ENCODE measurements at places on chromosomes 1 and 21.

DNA sequence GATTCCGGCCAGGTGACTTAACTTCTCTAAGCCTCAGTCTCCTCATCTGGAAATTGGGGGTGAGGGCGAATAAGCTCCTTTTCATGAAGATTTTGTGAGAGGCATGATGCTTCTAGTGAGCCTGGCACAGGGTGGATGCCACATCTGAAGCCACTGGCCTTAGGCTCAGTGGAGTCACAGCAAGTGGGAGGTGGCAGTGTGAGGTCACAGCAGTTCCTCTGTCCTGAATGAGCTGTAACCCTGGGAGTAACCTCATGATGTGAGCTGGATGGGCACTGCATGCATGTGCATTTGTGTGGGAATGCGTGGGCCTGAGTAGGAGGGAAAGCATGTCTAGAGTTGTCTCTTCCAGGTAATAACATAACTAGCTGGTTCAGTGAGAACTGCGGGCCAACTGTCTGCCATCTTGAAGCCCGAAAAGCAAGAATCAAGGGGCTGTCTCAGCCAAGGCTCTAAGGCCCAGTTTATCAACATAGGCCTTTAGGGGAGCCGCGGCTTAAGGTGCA, 27.0 kb upstream of the HTR1D start:
- no peak for DNase-seq

DNA sequence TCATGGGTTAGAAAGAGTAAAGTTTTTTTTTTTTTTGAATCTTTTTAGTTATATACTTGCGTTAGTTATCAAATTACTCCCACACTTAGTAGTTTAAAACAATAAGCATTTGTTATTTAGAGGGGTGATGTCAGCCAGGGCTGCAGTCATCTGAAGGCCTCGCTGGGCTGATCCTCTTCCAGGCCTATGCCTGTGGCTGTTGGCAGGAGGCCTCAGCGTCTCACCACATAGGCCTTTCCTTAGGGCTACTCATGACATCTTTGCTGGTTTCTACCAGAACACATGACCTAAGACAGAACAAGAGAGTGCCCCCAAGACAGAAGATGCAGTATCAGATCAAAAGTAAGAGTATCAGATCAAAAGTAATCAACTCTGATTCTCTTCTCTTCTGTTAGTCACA, 167.4 kb downstream of the HHAT start:
- no peak for DNase-seq

GRCh38 chr1:178941849-178942248, 71.0 kb upstream of the ANGPTL1 start:
- DNase-seq: no peak

GRCh38 chr1:41631971-41632370, 147.5 kb upstream of the EDN2 start:
- DNase-seq: no peak

DNA sequence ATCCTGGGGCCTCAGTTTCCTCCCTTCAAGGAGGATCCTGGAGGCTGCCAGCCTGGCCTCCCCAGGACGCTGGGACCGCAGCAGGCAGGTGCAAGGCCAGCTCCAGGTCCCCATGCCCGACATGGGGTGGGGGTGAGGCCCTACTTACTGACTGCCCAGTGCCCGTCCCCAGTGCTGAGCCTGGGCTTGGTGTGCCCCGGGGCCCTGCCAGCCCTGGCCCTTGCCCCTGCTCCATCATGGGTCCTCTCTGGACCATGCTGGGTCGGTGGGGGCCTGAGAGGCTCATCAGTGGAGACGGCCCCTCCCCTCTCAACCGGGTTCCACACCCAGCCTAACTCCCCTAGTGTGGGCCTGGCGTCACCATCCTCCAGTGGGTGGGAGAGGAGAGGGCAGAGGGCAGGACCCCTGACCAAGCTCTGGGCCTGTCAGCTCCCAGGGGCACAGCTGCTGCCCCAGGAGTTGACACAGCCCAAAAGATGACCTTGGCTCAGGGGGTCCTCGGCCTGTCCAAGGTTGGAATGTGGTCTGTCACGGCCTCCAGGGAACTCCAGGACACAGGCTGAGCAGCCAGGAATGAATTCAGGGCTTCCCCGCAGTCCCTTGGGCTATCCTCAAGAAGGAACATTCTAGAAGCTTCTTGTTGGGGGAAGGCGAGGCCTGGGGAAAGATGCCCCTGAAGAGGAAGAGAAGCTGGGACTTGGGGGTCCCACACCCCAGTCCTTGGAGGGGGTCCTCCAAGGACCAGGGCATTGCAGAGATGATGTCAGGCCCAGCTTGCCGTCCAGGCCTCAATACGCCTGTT, 17.6 kb upstream of the ARF1 start:
- DNase-seq: no peak

DNA sequence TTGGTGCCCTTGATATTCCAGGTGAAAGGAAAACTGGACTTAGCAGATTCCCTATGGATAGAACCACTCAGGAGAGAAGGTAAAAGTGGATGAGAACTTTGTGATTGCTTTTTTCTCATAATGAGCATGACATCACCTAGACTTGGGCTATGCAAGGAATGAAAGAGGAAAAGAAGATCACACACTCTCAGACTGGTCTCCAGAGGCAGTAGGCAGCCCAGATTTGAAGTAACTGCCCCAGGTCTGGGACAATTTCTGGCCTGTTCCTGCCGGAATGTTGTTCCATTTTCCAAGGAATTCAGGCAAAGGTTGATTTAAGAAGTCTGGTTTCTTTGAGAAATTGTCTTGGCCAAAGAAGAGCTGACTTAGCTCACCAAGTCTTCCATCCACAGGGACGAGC, 31.7 kb upstream of the USP24 start:
- DNase-seq: no peak

- DNase-seq: no peak
Observed at GRCh38 chr21:40803101-40803500, 43.9 kb downstream of the DSCAM start.

DNA sequence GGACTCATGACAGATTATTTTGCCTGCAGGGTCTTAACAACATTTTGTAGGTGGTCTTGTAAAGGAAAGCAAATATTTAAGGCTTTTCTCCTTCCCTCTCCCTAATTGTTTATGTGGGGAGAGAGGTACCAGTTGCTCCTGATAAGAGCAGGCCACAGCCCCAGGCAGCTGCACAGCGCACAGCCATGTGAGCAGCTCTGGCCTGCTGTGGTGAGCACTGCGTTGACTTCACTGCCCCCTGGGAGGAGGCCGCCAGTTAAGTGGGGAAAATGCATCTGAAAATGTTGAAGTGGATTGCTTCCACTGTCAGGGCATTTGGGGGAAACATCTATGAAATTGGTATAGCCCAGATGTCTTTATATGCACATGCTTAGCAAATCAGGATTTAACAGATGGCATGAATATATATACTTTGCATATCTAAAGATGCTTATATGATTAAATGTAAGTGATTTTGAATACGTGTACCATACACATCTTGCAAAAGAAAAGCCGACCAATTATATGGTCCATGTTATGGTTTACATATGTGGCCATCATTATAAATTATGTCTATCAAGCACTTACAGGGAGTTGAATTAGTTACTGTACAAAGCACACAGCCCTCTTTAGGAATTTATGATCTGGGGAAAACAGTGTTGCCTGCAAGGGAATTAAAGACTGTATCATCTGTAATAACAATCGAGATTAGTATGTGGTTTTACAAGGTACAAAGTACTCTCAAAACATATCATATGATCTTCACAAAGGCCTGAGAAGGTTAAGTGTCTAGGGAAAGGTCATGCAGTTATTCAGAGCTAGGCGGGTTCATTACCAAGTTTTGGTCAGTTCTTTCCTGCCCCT, 132.1 kb downstream of the RHOU start:
- no peak for DNase-seq

GRCh38 chr21:39467746-39468145, 16.0 kb downstream of the SH3BGR start:
- DNase-seq: no peak

DNA sequence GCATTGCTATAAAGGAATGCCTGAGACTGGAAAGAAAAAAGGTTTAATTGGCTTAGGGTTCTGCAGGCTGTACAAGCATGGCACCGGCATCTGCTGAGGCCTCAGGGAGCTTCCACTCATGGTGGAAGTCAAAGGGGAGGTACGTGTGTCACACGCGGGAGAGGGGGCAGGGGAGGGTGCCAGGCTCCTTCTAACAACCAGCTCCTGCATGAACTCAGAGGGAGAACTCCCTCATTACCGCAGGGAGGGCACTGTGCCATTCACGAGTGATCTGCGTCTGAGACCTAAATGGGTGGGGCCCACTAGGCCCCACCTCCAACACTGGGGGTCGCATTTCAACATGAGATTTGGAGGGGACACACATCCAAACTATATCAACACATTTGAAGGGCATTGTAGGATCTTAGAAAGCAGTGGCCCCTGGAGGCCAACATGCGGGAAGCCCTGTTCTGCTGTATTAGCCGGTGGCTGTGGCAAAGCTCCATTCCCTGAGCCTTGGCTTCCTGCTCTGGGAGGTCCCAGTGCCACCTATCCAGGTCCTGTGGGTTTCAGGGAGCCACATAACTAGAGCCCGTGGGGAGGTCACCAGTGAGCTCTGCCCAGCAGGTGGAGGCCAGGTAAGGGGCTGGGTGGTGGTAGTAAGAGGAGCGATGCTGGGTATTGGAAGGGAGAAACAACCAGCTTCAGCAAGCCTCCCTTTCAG, 10.0 kb downstream of the WNT3A start:
- no peak for DNase-seq

- no peak for DNase-seq
Observed at GRCh38 chr1:183039985-183040447, 16.8 kb downstream of the LAMC1 start.

DNA sequence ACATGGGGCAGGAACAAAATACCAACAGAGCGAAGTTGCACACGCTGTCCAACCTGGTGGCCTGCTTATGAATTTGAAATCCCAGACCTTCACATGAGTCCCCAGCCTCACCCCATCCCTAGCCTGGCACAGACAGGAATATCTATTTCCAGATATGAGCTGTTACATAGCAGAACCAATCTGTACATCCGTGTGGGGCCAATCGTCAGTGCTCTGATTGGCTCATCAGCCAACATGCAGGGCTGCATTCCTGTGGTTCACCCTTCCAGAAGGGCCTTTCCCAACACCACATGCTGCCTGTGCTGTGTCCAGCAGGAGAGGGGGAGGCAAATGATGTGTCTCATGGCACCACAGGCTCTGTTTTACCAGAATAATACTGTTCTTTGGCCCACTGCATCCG, 31.3 kb downstream of the CCN1 start:
- DNase-seq: no peak

Data from activated naive CD8-positive, alpha-beta T cell treated with anti-CD3 and anti-CD28 coated beads, Interleukin-2, amount 50 U/mL, for 16 hours (primary cell).